ENCODE measurements at places on chromosomes 2 and 18.

- no peak for DNase-seq
Observed at GRCh38 chr2:174870787-174871186, 106.5 kb upstream of the CHRNA1 start.

DNA sequence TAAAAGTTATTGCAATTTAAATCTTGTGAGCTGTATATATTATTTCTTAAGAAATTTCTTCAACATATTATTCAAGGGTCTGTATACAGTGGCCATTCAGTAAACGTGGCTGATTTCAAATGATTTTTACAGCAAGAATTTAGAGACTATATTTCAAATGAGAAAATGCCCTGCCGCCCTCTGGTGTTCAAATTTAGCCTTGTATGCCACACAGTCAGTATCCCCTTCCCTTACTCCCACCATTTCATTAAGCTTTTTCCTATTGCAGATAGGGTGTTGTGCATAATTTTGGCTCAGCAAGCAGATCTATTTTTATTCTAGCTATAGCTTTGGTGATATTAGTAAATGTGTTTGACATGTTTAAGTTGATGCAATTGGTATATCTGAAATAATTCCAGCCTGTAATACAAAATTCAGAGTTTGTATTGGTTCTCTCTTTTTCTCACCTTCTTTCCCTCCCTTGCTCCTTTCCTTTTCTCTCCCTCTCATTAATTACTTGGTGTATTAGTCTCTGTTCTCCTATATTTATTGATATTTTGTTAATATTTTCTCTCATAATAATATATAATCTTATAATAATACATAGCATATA is 22.8 kb upstream of the SCN7A start:
- DNase-seq = peak; percentile 1

GRCh38 chr2:27316655-27317412 is 6.1 kb downstream of the MPV17 start:
- DNase-seq = no peak

DNA sequence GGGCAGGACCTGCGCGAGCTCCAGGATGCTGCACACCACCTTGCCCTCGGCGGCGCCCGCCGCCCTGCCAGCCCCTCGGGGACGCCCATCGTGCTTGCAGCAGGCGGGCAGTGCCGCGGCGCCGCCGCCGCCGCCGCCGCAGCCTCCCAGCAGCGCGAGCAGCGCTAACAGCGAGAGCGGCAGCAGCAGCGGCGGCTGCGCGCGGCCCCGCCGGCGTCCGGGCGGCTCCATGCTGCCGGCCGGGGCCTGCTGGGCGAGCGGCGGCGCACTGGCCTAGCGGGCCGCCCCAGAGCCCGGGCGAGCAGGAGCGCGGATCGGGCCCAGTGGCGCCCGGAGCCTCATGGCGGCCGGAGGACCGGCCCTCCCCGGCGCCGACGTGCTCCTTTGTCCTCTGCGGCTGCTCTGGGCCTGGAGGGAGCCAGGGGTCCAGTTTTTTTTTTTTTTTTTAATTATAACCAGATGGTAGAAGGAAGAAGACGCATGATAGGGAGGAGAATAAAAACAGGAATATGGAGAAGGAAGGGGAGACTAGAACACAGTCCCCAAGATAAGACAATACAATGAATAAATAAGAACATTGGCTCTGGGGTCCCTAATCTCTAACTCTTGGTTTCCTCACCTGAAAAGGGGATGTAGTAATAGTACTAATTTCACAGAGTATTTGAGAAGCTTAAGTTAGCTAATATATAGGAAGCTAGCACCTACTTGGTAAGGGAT is 17.1 kb upstream of the ANKRD62 start:
- no peak for DNase-seq

- DNase-seq = peak; percentile 37
Observed at GRCh38 chr2:182132605-182133004, 147.0 kb downstream of the PPP1R1C start.

GRCh38 chr18:70333757-70334156 is 44.9 kb downstream of the SOCS6 start:
- peak; percentile 7 for DNase-seq

DNA sequence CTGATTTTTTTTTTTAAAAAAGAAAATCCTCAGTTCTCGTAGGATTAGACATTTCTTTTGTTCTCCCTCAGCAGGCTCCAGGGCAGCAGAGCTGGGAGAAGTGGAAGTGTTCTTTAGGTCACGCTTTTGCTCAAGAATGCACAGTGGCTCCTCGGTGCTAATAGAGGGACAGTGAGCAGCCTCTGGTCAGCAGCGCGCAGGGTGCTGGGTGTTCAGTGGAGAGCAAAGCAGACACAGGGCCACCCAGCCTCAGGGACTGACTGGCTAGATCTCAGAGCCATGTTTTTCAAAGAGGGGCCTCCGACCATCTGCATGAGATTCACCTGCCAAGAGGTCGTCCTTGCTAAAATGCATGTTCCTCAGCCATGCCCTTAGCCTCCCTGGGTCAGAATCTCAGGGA is 218.8 kb downstream of the HAUS1 start:
- DNase-seq = no peak

- no peak for DNase-seq
Observed at GRCh38 chr2:221851531-221852045, 279.5 kb upstream of the EPHA4 start.

- DNase-seq = no peak
Observed at GRCh38 chr2:32688541-32688940, 60.7 kb downstream of the TTC27 start.

- DNase-seq = no peak
Observed at GRCh38 chr2:226396541-226396940, 403.1 kb downstream of the IRS1 start.

DNA sequence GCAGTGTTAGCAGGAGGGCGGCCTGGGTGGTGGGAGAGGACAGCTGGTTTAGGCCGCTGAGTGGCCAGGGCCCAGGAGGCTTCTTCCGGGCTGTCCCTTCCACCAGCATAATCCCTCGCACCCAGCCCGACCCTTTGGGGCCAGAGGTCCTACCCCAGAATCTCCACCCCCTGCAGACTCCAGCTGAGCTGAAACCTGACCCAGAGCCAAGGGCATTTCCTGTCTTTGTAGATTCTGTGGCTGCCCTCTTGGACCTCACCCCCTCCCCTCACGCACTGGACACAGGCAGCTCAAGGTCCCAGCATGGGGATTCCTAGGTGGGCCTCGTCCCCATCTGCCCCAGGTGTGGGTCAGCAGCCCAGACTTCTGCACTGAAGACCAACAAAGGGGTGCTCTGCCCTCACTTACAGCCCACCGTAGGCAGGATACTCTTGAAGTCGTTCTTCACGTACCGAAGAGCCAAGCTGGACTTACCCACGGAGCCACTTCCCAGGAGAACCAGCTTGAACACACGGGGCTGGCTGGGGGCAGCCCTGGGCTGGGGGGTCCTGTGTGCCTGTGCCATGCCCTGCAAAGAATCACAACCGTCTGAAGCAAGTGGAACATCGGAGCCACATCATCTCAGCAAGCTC is 4.8 kb downstream of the RAB17 start:
- DNase-seq = no peak

DNA sequence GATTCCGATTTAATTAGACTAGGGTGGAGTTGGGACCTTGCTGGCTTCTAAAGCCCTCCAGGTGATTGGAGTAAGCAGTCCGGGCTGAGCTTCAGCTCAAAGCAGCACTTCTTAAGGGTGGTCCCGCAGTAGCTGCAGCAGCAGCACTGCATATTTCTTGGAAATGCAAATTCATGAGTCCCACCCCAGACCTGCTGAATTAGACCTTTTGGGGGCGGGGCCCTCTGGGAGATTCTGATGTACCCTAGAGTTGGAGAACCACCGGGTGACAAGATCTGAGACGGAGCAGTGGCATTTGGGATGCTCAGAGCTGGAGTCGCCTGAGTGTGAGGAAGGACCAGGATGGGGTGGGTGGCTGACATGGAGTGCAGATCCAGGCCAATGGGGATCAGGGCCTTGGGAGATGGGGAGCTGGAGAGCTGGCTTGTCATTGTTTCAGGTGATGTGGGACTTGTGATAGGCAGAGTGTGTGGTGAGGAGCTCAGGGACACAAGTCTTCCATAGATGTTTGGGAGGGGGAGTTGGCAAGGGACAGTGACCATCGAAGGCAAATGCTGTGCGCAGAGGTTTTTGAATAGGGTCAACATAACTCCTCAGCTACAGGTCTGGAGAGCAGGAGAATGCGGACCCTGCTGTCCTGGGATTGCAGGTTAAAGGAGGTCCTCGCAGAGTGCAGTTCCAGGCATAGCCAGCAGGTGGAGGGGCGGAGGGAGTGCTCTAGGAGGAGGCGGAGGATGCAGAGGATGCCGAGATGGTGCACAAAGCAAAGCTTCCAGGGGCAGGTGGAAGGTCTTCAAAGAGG is 130.9 kb upstream of the RAB12 start:
- DNase-seq = peak; percentile 75

DNA sequence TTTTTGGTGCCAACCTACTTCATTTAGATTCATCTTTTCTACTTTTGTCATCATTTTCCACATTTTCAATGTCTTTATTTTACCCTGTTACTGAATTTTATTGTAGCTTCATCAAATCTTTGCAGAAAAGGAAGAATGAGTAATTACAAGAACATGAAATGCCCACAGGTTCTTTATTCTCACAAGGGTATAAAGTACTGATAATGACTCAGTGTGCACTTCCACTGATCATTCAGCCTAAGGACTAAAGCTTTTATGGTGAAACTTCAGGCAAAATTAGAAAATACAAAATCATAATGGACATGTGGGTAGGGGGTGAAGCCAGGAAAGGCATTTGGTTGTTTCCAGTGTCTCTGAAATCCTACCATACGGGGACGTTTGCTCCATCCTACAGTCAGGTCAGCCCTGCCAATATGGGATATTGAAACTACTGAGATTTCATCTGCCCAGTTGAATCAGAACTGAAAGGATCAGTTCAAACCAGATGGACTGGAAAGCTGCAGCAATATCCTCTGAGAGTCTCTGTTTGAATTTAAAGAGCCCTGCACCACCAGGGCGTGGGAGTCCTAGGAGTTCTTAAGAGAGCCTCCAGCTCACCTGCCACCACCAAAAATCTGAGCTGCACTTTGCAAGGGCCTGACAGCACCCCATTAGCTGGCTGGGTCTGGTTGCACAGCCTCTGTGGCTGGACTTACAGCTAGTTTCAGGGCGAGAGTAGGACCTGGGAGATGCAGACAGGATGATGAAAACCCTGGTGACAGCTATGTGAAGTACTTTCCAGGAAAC is 390.4 kb downstream of the CMPK2 start:
- no peak for DNase-seq

DNA sequence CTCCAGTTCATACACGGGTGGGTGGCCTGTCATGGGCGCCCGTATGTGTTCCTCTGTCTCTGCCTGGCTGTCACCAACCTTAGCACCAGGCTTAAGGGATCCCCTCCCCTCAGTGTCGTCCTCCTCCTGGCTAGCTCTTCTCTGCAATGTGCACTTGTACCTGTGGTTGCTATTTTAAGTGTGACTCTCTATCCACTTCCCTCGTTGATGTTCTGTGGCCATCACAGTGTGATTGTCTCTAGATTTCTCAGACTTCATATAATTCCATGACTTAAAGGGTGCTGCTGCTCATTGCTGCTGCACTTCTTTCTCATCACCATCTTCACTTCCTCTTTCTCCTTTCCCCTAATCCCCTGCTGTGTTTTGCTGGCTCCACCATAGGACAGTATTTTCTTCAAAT is 143.4 kb downstream of the EML6 start:
- no peak for DNase-seq

GRCh38 chr2:28268386-28268785 is 124.3 kb upstream of the FOSL2 start:
- DNase-seq = no peak
